NCI-H2171 (cell line): ENCODE measurements at places on chromosomes 5 and 9.

DNA sequence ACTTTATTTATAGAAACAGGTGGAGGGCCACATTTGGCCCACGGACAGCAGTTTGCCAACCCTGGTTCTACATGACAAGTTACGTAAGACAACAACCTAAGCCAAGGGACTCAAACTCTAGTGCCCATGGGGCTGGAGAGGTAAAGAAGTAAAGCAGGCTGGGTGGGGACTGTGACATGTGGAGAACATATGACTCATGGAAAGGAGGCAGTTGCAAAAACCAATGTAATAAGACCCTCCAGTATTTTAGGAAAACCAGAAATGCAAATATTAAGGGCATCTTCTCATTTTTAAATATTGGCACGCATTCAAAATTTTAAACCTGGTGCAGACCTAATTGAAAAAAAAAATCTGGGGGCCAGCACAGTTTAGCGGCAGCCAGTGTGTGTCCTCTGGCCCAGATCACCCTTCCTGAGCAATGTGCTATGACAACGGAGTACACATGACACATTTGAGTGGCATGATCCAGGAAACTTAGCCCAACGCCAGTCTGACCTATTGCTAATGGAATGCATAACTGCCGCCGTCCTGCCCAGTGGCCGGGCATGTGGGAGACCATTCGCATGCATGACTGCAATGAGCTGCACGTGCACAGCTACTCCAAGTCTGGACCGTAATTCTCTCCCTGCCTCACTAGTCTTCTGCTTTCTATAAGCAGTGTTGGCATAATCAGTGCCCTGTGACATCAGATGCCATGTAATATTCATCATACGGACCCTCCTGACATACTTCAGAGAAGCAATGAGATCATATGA is 97.2 kb downstream of the SH3TC2 start:
- no peak for DNase-seq

DNA sequence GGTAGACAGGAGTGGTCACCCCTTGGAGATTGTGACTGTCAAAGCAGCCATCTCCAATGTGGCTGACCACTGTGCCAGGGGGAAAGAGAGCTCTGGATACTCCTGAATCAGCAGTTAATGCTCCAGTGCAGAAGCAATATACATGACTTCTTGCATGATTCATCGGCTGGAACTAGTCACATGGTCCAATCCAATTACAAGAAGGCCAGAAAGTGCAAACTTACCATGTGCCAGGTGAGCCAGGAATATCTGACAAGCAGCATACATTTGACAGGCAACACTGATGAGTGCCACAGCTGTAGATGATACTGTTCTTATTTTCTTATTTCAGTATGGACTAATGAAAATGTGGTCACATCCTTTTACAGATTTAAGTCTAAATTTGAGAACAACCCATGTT is 440.0 kb upstream of the MPDZ start:
- no peak for DNase-seq

DNA sequence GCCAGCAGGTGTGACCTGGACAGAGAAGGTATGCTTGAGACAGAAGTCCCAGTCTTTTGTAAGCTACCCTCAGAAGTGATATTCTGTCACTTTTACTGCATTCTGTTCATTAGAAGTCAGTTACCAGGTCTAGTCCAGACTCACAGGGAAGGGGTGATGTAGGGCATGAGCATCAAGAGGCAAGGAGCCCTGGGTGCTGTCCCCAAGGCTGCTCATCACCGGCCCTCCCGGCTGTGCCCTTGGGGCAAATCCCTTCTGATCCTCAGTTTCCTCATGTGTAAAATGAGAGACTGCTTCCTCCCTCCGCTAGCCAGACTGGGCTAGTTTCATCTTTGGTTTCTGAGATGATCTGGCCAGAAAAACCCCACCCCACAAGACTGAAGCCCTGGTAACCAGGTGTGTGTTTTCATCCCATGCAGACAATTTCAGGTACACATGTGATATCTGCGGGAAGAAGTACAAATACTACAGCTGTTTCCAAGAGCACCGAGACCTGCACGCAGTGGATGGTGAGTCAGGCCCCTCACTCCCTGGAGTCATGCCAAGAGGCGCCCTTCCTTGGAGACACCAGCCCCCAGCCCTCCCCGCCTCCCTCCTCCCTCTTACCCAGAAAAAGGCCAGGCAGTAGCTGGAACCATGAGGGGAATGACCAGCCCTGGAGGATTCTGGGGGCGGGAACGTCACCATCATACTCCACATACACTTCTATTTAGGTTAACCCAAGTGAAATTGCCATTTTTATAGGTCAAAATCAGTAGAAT is 71.0 kb downstream of the AMBP start:
- DNase-seq = no peak

DNA sequence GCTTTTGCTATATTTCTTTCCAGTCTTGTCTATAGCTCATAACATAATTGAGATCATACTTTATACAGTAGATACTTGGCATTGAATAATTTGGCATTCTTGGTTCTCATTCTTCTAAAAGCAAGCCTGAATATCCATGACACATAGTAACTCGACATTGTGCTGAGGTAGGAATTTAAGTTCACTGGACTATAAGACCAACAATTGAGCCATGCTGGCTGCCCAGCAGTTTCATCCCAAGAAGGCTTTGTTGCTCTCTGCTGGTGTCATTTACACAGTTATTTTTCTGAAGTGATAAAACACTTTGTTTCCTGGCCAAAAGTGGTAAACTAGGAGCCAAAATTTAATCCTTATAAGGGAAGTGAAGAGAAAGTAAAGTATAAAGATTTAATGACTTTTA is 192.0 kb downstream of the ADAMTSL1 start:
- no peak for DNase-seq

- no peak for DNase-seq
Observed at GRCh38 chr5:139650031-139650688, 2.0 kb downstream of the CXXC5 start.

DNA sequence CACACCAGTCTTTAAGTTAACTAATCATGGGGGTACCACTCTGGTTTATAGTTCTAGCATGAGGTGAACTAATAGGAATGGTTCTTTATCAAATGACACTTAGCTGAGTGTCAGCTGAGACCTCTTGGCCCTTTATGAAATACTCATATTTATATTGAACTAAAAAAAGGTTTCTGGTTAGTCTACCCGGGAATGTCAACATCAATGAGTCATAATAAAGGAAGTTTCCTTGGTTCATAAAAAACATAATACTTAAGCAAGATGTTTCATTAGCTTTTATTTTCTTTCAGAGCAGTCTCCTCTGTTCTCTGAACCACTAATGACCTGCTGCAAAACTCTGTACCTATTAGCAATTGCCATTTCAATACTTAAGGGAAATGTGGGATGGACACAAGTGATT is 13.7 kb downstream of the DAB2 start:
- no peak for DNase-seq

DNA sequence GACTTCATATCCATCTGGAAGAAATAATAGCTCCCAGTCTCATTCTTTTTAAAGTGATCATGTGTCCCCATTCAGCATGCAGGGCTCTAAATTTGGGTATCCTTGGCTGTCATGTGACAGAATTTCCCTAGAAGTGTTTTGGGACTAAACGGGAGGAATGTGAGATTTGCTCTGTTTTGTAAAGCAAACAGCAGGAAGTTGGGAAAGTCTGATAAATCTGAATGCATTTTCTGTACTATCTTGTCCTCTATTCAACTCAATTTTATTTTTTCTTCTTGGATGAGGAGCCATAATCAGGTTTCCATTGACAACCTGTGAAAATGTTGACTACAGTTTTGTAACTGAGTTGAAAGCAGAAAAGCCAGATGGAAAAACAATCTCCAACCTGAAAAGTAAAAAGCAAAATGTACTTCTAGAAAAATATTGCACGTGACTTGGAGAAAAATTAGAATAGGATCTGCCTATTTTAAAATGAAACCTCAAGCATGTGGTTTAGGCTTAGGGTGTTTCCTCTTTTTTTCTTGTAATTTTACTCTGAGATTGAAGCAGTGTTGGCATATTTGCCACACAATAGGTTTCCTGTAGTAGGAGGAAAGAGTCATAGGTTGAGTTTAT is 76.2 kb upstream of the IL6ST start:
- DNase-seq = no peak
